Activated T-helper 17 cell treated with anti-CD3 and anti-CD28 coated beads, Interleukin-2, amount 50 U/mL, for 72 hours (primary cell): ENCODE measurements at places on chromosomes 6 and 20.

- H3K27ac ChIP-seq: no peak overlapping the region
- no peaks in the 10 kb centered on the region for H3K27me3 ChIP-seq
- H3K4me3 ChIP-seq: no peak overlapping the region
Observed at GRCh38 chr6:151067684-151068596, 171.8 kb upstream of the AKAP12 start.

GRCh38 chr6:149567194-149567586 lies 1.0 kb downstream of the GINM1 start:
- no peak for ATAC-seq
- H3K4me1 ChIP-seq: peaks cover 5% of the 10 kb centered on the region
- peak overlapping the region; percentile 48 for H3K27ac ChIP-seq
- peak overlapping the region; percentile 90 for H3K4me3 ChIP-seq

DNA sequence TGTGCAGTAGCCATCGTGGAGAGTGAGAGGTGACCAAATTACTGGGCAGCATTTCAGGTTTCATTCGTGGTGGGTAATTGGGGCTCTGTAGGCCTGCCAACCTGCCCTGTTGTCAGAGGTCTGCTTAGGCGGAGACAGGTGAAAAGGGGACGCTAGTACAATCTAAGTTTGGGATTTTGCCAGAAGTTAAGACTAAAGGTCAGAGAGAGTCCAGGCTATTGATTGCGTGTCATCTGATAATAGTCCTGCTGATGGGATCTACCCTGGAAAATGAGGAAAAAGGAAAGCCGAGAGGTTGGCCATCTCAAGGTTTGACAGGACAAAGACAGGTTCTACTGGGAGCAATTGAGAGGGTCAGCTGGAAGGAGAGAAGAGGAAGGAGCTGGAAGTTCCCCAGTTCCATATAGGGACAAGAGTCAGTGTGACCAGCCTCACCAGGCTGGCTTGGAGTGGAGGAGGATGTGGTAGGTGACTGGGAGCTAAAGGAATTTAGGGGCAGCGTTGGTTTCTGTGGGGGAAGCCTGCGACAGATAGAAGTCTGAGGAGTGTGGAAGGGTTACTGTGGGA lies 10.9 kb downstream of the ARFGEF2 start:
- peaks cover 4% of the 10 kb centered on the region for H3K4me1 ChIP-seq
- H3K4me3 ChIP-seq: no peak overlapping the region
- no peak for ATAC-seq
- H3K36me3 ChIP-seq: no peaks in the 10 kb centered on the region

- ATAC-seq: no peak
- H3K36me3 ChIP-seq: no peaks in the 10 kb centered on the region
- H3K27me3 ChIP-seq: peaks cover 13% of the 10 kb centered on the region
- no peak overlapping the region for H3K4me3 ChIP-seq
- H3K4me1 ChIP-seq: no peaks in the 10 kb centered on the region
Observed at GRCh38 chr6:47182291-47182957, 127.3 kb downstream of the TNFRSF21 start.

DNA sequence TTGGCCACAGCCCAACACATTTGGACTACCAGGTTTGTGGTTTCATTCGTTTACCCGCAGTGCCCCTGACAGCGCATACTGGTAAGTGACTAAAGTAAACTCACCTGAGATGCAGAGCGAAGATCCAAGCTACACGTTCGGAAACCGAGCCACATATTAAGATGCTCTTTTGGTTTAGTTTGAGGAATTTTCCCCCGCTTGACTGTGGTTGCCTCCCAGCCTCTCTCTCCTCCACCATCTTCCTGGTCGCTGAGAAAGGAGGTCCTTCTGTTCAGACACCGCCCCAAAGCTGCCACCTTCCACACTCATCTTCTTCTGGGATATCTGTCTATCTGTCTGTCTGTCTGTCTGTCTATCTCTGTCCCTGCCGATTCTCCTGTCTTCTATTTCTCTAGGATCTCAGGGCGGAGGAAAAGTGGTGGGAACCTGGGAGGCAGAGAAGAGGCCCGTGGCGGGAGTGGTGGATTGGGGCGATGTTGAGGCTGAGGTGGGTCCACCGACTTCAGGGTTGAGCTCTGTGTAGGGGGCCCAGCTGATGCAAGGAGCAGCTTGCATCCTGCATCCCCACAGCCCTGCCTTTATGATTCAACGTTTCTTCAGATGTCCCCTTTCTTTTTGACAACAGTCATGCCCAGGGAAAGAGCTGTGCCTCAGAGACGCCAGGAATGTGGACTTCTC lies 196.9 kb upstream of the ZNF184 start:
- peaks cover 68% of the 10 kb centered on the region for H3K27me3 ChIP-seq
- peaks cover 36% of the 10 kb centered on the region for H3K36me3 ChIP-seq
- ATAC-seq: no peak
- H3K27ac ChIP-seq: no peak overlapping the region

DNA sequence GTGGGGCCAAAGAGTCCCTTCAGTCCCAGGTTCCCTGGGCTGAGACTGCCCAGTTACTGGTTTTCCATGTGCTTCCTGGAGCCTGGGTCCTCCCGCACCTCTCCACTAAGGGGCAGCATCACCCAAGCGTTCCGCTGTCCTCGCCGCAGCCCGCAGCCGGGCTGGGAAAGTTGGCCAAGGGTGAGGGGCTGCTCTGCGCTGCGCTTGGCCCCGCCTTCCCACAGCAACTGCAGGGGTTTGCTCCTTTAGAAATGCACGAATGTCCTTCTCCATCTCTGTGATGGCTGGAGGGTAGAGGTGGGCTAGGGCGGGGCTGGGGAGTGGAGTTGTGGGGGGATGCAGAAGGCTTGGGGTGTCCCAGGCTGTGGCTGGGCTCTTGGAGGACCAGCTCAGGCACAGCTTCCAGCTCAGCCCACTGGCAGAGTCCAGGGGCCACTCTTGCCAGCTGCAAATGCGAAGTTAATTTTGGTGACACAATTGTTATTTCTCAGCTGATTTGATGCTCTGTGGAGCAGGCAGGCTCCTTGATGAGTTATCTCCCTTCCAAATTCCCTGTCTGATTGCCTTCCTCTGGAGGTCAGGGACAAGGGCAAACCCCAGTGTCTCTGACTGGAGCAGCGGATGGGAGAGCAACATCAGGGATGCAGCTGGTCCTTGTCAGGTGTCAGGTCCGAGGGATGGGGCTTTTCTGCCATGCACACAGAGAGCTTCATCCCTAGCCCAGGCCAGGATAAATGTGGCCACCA lies 63.2 kb downstream of the NOL4L start:
- H3K27ac ChIP-seq: peak overlapping the region; percentile 38
- H3K4me3 ChIP-seq: peak overlapping the region; percentile 40
- peak; percentile 78 for ATAC-seq
